ENCODE measurements at places on chromosomes 3 and 15.
A peak's percentile ranks its signal among the peaks of the same experiment; 100 is the strongest.

- DNase-seq: no peak
These were observed 212.9 kb downstream of the P3H2 start for GRCh38 chr3:189907803-189908202.

DNA sequence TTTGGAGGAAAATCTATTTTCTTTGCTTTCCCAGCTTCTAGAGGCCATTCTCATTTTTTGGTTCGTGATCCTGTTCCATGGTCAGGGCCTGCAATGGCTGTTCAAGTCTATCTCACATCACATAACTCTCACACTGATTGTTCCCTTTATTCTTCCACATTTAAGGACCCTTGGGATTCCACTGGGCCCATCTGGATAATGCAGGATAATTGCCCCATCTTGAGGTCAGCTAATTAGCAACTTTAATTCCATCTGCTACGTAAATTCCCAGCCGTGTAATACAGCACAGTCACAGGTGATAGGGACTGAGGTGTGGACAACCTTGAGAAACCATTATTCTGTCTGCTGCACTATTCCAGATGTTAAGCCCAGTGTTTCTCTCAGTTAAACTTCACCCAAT is 311.6 kb upstream of the CNTN4 start:
- no peak for DNase-seq

DNA sequence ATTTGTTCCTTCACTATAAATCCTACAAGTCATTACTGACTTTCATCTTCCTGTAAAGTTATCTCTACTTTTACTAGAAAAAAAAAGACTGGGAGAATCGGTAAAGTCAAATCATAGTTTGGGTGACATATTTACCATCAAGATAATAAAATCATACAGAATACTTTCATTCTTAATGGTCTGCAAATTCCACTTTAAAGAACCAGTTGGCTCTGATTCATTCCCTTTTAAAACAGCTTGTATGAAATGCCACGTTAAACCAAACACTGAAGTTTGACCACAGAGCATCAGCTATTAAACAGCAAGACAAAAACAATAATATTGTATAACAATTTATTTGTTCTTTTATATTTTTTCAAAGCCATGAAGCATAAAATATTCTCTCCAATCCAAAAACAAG is 100.7 kb downstream of the FBN1 start:
- no peak for DNase-seq

GRCh38 chr3:27728195-27729087 is 6.3 kb upstream of the EOMES start:
- DNase-seq: no peak

DNA sequence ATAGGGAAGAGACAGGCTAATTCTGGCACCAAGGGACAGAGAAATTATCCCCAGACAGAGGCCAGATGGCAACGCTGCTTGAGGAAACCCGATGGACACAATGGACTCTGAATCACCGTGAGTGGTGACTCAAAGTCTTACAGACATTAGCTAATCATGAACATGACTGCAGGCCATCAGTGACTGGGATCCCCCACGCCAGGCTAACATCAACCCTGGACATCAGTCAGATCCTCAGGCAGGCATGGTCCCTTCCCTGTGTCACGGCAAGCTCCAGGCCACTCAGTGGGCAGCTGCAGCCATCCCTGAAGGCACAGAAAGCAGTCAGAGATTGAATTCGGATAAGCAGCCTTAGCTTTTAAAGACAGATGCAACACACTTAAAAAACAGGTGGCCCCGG is 23.8 kb upstream of the OXTR start:
- no peak for DNase-seq

DNA sequence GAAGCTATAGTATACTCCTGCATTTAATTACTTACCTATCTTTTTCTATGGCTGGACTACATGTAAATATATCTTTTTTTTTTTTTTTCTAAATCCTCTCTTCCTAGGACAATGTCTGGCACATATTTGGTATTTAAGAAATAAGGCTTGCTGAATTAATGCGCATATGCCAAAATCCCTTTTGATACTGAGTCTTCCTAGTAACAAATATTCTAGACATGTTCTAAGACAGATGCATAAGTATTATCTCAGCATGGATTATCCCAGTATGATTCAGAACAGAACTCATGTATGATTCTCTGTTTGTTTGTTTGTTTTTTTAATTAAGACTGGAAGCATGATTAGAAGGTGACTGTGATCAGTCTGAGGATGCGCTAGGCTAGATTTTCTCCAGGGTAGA is 249.8 kb upstream of the ZNF717 start:
- no peak for DNase-seq

DNA sequence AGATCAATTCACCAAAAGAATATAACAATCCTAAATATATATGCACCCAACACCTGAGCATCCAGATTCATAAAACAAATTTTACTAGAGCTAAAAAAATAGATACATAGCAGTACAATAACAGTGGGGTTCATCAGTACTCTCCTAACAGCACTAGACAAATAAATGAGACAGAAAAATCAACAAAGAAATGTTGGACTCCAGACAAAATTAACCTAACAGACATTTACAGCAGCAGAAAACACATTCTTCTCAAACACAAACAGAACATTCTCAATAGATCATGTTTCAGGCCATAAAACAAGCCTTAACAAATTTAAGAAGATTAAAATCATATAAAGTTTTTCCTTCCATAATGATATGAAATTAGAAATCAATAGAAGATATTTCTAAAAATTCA is 124.8 kb upstream of the NECTIN3 start:
- DNase-seq: no peak

DNA sequence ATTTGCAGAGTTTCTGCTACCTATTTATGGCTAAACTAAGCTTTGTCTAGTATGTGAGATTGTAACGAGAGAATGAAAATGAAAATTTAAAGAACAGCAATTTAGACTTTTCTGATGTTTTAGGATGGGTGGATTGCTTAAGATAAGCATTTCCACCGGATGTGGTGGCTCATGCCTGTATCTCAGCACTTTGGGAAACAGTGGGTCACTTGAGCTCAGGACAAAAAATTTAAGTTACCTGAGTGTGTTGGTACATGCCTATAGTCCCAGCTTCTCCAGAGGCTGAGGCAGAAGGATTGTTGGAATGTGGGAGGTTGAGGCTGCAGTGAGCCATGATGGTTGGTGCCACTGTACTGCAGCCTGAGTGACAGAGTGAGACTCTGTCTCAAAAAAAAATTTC is 3.3 kb downstream of the PPP4R2 start:
- DNase-seq: no peak

GRCh38 chr3:12956316-12956660 is 114.9 kb upstream of the RPL32 start:
- no peak for DNase-seq

GRCh38 chr3:32403663-32404062 is 12.0 kb downstream of the CMTM7 start:
- DNase-seq: peak; percentile 6

GRCh38 chr3:20648921-20649381 is 462.9 kb upstream of the SGO1 start:
- no peak for DNase-seq

DNA sequence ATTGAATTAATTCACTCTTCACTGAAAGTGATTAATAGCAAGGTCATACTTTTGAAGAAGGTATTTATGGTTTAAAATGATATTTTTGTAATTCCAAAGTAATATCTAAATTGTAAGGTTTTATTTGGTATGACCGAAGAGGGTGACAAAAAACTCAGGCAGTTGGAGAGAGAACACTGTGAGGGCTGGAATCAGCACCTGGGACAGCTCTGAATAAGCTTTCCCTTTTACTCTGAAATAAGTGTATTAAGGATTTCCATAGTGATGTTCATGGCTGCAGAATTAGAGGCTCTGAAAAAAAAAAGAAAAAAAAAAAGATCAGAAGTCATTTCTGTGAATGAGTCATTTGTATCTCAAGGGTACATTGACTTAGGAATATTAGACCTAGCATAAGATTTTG is 299.5 kb downstream of the IL5RA start:
- DNase-seq: no peak

DNA sequence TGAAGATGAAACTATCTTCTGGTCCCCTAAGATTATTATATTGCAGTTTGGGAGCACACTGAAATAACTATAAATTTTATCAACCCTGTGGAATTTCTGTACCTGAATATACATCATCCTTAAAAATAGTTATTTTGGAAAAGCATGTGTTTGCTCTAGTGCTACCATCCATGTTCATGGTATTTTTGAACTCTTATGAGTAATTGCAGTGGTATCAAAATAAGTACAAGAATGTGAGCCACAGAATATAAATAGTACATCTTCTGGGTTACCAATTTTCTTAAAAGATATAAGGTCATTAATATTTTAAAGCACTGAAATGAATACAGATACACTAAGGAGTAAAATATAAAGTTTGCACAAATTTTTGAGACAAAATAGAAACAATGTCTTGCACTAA is 206.5 kb downstream of the CBLB start:
- DNase-seq: no peak

DNA sequence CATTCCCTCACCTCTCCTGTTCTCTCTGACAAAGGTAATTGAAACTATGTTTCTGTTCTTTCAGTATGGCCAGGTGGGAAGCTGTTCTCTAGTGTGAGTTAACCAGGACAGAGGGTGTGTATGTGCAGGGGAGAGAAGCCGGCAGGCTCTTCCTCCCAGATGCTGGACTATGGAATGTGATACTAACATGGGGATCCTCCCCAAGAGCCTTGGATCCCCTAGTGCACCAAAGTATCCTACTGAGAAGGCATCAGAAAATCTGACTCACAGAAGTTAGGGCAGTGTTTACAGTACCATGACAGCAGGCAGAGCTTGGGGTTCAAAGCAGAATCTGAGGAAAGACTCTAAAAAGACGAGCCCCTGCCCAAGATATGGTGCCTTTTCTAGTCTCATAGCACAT is 123.1 kb downstream of the APBA2 start:
- no peak for DNase-seq

DNA sequence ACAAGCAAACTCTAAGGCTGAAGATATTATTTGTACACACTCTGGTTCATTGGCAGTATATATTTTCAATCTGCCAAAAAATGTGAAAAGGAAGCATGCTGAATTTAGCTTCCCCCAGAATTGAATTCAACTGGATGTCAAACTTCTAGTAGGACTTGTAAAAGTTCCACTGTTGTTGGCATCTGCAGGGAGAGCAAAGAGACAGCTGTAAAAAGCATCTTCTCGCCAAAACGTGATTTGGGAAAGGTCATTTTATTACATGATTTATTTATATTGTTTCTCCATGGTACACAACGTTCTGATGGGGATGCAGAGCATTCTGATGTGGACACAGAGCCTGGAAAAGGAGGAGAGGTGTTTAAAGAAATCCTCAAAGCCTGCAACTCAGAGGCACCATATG is 196.7 kb upstream of the ADAMTS9 start:
- no peak for DNase-seq

GRCh38 chr3:126135406-126136076 is 44.8 kb downstream of the ALDH1L1 start:
- no peak for DNase-seq

DNA sequence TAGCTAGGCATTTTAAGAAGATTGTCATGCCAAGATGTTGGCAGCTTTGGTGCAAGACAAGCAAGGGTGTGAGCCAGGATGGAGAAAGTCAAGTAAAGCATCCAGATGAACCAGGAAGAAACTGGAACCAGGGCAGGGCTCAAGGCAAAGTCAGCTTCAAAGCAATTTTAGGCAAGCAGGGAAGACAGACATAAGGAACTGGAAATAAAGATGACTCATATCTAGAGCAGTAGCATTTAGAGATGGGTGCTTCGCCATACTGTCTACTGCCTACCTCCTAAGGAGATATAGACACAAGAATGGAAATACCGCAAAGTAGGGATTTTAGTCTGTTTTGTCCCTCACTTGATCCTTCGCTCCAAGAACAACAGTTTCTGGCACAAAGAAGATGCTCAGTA is 59.9 kb downstream of the RYR3 start:
- no peak for DNase-seq

DNA sequence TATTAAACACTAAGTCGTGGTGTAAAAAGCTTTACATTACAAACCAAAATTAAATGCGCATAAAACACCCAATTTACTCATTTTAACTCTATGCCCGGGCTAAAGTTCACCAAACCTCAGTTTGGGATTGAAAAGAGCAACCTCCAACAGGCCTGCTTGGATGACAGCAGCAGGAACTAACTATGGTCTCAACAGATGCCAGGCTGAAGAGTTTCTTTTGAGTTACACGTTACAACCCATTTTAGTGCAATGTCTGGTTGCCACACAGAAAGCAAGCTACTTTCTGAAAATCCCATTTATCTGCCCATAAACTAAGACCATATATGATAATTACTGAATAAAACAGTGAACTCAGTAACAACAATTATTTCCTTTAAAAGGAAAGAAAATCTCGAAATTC is 2.2 kb downstream of the SATB1 start:
- DNase-seq: no peak

DNA sequence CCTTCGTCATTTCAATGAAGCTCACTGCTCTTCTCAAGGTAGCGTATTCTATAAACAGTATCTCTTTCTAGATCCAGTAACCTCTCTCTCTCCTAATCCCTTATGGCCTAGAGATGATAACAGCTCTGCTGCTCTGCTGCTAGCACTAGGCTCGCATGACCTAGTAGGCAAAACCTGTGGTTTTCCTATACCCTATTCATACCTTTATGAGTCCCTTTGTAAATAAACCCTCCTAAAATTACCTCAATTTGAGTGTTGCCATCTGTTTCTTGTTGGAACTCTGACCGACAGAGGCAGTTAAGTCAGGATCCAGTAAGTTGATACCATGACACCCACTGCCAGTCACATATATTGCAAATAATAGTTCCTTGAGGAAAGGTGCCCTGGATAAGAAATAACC is 7.3 kb downstream of the CCDC14 start:
- no peak for DNase-seq

DNA sequence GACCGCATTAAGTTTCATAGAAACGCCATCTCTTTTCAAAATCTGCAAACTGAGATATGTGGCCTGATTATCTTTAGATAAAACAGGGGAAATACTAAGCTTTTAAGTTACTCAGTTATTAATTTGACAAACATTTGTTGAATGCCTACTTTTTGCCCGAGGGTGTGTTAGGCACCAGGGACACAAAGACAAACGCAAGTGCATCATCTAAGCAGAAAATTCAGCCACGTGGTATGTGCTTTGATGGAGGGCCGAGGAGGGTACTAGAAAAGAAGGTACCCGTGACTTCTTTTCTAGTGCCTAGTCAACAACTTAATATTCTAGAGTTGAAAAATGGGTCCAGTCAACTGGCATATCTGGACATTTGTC is 594.3 kb downstream of the MAGI1 start:
- DNase-seq: no peak

GRCh38 chr3:42657675-42658074 is 4.2 kb downstream of the ZBTB47 start:
- DNase-seq: no peak

- DNase-seq: no peak
These were observed 236.7 kb downstream of the EPHA3 start for GRCh38 chr3:89344076-89344475.

DNA sequence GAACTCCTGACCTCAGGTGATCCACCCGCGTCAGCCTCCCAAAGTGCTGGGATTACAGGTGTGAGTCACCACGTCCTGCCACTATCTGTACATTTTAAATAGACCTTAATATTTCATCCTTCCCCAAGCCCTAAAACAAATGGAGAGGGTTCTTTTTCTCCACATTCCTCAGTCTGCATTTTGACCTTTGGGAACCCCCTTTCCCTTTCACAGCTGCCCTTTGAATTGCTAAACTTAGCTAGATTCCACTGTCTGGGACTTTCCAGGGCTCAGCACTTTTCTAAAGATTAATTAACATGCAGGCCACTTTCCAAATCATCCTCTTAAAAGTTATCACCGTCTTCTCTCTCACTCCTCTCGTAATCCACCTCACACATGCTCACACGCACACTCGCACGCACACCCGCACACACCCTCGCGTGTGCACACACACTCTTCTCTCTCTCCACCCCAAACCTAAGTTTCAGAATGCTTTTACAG is 124.2 kb downstream of the TMCO5A start:
- DNase-seq: no peak

- DNase-seq: no peak
These were observed 338.6 kb upstream of the TPRG1 start for GRCh38 chr3:188832961-188833721.

Measured in NCI-H1417 treated with DMSO at 0.1 percent for 48 hours (cell line).